ENCODE measurements at places on chromosomes 12 and 14.

DNA sequence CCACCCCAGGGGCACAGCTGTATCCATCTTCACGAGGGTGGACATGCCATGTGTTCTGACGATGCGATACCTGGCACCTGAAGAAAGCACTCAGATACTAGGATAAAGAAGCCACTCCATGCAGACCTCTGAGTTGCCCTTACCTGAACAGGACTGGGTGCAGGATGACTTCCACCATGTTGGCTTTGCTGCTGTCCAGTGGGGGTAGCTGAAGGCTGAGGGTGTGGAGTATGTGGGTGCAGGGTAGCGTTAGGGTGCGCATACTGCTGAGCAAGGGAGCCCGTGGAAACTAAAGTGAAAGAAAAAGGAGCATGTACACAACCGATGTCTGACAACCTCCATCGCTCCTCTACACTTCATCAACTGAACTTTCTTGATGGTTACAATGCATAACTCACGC is 51.3 kb downstream of the SH2B3 start:
- no peak for DNase-seq

DNA sequence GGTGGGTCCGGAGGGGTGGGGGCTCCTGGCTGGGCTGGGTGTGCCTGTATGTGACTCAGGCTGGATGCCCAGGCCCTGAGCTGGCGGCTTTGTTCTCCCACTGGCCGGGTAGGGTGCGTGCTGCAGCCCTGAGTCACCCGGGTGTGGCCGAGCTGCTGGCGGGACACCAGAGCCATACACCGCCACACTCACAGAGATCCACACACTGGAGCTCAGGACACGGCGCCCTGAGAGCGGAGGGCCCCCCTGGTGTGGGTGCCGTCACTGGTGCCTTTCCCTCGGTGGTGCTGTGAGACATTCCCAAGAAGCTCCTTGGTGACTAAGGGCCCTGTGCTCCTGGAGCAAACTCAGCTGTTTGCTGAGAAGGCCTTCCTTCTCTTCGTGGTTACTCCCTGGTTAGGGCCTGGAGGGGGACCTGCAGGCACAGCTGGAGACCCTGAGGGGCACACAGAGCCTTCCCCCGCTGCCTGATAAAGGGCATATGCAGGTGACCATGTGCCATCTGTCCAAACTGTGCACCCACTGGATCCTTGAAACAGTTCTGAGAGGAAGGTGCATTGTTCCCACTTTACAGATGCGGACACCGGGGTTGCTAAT is 44.3 kb downstream of the KRT80 start:
- no peak for DNase-seq

- DNase-seq: no peak
Measured at GRCh38 chr12:89373763-89374572, 21.7 kb upstream of the DUSP6 start.

- DNase-seq: no peak
Measured at GRCh38 chr12:122081697-122082221, 3.2 kb downstream of the MLXIP start.

DNA sequence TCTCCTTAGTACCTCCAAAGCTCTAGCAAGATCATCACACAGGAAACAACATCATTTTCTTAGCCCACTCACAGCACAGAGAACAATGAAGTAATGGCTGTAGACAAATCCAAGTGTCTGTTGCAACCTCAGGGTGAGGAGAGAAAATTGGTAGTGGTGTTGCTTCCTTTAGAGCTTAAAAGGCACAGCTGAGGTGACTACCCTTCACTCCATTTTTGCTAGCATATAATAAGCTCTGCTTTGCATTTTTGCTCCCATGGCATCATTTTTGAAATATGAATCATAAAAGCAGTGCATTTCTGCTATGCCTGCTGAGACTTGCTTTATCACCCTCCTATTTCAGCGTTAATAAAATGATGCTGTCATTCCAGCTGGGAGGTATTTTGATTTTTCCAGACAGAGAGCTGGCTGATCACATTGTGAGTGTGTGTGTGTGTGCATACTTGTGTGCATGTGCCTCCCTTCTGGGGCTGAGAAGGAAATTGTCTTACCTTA is 18.5 kb upstream of the PCNX1 start:
- no peak for DNase-seq

GRCh38 chr14:58356268-58356667 is 39.5 kb upstream of the TOMM20L start:
- DNase-seq: no peak

- no peak for DNase-seq
Measured at GRCh38 chr14:85527445-85528035, 2.4 kb upstream of the FLRT2 start.

- no peak for DNase-seq
Measured at GRCh38 chr12:48078901-48079300, 27.0 kb downstream of the SENP1 start.

- DNase-seq: no peak
Measured at GRCh38 chr14:101177301-101177971, 273.9 kb upstream of the RTL1 start.

DNA sequence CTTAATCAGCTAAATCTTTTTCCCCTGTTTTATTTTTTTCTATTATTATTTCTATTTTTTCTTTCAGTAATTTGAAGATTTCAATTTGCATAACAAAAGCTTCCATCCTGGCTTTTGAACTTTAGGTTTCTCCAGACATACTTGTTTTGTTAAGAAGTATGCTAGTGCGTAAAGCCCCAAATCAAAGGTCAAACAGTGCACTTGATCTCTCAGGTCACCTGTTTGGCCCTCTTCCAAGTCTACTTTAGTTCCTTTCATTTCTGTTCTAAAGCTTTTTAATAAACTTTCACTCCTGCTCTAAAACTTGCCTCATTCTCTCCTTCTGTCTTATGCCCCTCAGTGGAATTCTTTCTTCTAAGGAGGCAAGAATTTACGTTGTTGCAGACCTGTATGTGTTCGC is 54.6 kb upstream of the ATXN7L3B start:
- DNase-seq: no peak

GRCh38 chr14:92435154-92435553 is 78.4 kb upstream of the RIN3 start:
- no peak for DNase-seq

DNA sequence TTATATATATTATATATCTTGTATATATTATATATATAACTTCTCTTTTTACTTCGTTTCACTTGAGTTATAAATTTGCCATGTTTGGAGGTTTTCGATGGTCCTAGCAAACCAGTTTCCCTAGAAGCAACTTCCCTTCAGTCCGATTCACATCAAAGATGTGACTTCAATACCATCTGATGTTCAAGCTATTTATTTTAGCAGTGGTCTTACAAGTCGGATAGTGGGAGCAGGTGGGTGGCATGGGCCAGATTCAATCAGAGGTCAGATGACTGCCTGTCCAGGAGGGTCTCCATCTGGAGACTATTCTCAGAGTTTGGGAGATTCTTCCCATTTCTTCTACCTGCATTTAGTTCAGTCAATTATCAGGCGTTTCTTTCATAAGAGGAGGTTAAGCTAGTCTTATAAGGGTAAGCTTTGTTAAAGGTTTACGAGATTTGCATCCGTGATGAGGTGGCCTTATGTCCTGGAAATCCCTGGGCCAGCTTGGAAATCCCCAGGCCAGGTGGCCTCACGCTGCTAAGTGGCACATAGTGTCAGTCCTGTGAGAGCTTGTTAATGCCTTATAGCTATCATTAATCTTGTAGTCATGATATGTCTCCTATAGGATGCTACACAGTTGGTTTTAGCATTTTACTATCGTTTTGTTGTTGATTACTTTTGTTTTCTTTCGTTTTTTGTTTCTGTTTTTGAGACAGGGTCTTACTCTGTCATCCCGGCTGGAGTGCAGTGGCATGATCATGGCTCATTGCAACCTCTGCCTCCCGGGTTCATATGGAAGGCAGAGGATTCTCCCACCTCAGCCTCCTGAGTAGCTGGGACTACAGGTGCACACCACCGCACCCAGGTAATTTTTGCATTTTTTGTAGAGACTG is 145.8 kb downstream of the BICD1 start:
- DNase-seq: no peak

GRCh38 chr14:29630566-29631160 is 297.0 kb downstream of the PRKD1 start:
- no peak for DNase-seq

GRCh38 chr12:68530965-68531364 is 79.7 kb upstream of the RAP1B start:
- no peak for DNase-seq

- no peak for DNase-seq
Measured at GRCh38 chr12:4024701-4025100, 151.5 kb upstream of the PARP11 start.

- no peak for DNase-seq
Measured at GRCh38 chr14:66105815-66106214, 380.4 kb upstream of the CCDC196 start.

- no peak for DNase-seq
Measured at GRCh38 chr12:102435827-102436436, 44.4 kb downstream of the IGF1 start.
